ENCODE measurements at places on chromosomes 11 and 22. TPM values are rescaled to one million over a fixed set of nuclear protein-coding genes. Genes with fewer than 3 reads are reported as not detected.

- DNase-seq = no peak
These were observed 129.8 kb downstream of the MRTFA start for GRCh38 chr22:40506762-40507161.

GRCh38 chr11:72012897-72013721, 14.4 kb downstream of the IL18BP start:
- no peak for DNase-seq

DNA sequence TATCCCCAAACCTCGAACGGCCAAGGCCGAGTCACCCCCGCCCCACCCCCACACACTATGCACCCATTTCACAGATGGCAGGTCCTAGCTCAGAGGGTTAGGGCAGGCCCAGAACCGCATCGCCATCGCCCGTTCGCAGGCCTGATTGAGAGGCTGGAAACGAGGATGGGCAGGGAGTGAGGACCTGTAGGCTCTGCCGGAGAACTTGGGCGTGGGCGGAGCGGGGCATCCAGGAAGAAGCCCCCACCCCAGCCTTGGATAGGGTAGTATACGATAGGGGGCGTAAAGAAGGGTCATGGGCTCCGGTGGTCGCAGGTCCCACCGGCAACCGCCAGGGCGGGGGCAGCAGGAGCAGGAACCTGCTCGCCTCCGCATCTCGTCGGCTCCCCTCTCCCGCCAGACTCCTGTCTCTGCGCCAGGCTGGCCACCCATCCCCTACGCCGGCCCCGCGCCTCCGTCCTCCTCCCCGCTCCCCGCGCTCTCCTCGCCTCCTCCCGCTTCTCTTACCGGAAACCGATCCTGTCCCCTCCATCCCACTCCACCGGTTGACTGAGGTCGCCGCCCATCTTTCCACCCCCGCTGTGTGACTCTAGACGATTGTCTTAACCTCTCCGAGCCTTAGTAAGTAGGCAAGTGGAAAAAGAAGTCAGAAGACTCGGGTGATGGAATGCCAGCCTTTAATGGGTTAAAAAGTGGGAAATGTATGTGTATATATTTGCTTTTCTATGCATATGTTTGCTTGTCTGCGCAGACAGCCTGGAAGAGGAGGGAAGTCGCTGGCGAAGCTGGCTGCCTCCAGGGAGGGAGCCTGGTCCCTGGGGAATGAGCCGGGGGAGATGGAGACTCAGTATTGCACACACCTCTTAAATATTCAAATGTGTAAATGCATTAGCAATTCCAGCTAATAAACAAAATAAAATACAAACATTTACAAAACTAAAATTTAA, 52.8 kb downstream of the CYTH4 start:
- DNase-seq = no peak

- peak; percentile 42 for DNase-seq
These were observed 82.9 kb downstream of the KIRREL3 start for GRCh38 chr11:126917531-126918204.

- DNase-seq = no peak
These were observed 22.4 kb upstream of the MPPED2 start for GRCh38 chr11:30608534-30608933.

DNA sequence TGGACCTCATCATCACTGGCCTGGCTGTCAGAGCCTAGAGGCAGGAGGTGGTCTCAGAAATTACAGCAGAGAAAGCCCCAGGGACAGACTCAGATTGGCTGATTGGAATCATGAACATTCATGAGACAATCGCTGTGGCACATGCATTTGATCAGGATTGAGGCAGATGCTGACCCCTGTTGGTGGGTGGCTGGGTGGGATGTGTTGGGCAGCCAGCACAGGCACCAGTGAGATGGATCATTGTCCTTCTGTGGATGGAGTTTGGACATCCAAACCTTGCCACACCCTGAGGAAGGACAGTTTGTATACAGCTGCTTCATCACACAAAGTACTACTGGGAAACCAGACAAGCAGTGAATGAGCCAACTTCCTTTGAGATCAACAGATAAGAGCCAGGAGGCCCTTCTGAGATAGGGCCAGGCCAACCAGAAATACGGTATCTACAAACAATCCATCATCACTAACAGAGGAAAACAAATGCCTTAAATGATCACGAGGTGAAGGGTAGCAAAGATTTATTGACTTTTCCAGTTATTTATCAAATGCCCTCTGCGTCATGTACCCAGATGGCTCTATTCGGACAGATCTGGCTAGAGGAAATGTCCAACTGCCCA, 17.3 kb downstream of the COMMD9 start:
- no peak for DNase-seq

GRCh38 chr11:13222285-13222684, 55.3 kb upstream of the BMAL1 start:
- no peak for DNase-seq

TH gene
- total RNA-seq = not detected

- no peak for DNase-seq
These were observed 21.7 kb upstream of the SMCO4 start for GRCh38 chr11:93564895-93565294.

CBX7 gene
- 13.5 TPM for total RNA-seq

GRCh38 chr22:36781656-36782627, 6.0 kb upstream of the IFT27 start:
- DNase-seq = peak; percentile 94

DNA sequence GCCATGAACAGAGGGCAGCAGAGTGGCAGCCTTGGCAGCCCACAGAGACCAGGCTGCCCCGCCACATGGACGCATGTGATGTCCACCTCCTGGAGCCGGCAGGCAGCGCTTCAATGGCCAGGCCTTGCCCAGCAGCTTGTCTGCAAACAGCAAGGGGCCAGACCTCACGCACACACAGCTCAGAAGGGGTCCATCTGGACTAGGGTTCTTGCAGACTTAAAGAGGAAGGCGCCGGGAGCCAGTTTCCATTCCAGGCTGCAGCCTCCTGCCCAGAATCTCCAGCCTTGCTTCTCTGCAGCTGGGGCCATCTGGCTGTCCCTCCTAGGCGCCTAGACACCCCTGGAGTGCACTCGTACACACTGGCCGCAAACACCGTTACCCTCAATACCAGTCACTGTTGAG, 91.9 kb upstream of the TMEM45B start:
- DNase-seq = no peak

DNA sequence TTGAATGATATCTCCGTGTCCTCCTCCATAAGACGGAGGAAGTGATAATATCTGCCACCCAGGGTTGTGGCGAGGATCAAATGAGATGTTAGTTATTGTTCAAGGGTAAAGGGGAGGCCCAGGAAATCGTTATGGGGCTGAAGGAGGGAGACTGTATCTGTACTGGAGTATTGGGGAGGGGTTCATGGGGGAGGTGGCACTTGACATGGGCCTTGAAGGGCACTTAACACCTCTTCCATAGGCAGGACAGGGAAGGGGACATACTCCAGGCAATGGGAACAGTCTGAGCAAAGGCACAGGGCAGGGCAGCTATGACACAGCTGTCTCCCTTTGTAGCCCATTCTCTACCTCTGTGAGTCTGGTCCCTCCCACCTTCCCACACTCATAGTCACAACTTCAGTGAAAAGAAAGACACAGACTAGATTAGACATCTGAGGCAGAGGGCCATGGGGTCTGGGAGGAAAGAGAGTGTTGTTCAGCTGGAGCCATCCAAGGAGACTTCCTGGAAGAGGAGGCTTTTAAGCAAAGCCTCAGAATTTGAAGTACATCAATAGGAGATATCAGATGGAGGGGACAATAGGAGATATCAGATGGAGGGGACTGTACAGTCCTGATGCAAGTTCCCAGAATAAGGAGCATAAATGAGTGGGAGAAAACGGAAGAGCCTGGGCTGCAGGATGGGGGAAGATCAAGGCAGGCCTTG, 15.8 kb upstream of the DGKZ start:
- DNase-seq = peak; percentile 55

DNA sequence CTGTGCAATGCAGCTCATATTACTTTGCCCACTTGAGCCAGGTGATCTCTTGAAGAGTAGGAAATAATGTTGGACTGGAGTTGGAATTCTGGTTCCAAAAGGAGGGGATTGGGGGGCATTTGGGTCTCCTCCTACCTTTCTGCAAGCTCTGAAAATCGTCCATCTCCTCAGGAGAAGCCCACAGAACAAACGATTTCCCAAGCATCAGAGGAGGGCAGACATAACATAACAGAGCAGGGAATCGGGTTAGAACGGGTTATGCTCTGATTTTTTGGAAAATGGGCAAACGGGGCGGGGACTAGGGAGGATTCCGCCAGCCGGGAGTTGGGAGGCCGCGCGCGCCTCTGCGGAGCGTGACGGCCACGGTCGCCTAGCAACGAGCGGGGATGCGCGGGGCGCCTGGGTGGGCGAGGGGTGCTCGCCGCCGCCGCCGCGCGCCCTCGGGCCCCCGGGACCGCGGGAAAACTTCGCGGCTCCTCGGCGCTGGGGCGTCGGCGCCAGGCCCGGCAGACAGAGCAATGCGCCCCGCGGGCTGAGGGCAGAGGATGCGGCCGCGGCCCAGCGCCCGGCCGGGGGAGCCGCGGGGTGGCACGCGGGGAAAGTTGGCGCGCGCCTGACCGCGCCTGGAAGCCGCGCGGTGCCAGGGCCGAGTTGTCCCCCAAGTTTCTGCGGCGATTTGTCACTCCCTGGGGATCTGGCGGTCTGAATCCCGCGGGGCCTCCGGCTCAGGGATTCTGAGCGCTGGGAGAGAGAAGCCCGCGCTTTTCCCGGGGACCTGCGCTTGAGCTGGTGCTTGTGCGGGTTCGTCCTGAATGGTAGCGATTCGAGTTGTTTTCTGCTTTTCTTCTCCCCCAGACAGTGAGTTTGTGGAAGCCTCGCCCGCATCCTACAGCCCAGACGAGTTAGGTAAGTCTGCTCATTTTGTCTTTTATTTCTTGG, 27.8 kb upstream of the AMOTL1 start:
- DNase-seq = no peak

ACRV1 gene
- not detected for total RNA-seq

DNA sequence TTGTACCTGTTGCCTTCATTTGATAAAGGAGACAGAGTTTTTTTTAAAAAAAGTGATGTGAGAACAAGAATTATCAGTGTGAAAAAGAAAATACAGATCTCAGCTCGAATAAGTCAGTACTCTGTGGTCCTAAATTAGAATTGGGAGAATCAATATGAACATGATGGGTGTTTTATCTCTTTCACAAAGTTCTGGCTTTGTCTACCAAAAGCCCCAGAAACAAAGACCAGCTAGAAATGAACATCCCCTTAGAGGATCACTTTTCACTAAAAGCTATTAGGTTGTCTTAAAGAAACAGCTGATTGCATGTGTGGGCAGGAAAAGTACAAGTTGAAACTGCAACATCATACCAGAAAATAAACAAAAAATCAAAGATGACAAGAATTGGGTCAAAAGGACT, 8.4 kb upstream of the ST14 start:
- DNase-seq = no peak

- no peak for DNase-seq
These were observed 34.5 kb downstream of the C11orf65 start for GRCh38 chr11:108432783-108433182.

- DNase-seq = peak; percentile 82
These were observed 1.7 kb upstream of the SCO2 start for GRCh38 chr22:50526834-50527801.

LIF gene
- 304 TPM for total RNA-seq

- no peak for DNase-seq
These were observed 3.6 kb downstream of the MLC1 start for GRCh38 chr22:50081426-50082196.

- no peak for DNase-seq
These were observed 107.5 kb downstream of the TENM4 start for GRCh38 chr11:79333355-79333754.

DNA sequence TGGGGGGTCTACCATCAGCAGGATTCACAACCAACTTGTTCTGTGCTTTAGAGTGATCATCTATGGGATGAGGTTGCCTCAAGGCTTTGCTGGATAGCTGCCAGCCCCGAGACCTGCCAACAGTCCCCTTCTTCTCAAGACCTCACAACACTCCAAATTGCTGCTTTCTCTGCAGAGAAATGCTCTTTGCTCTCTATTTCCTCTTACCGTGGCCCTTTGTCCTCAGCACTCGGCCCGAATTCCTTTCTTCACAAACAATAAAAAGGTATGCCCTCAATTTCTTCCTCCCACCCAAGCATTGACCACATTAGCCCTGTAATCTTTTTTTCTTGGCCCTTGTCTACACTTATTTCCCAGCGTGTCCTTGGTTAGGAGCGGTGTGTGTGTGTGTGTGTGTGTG, 147.4 kb upstream of the SNX19 start:
- no peak for DNase-seq

MRPL16 gene
- total RNA-seq = 76.5 TPM

DNA sequence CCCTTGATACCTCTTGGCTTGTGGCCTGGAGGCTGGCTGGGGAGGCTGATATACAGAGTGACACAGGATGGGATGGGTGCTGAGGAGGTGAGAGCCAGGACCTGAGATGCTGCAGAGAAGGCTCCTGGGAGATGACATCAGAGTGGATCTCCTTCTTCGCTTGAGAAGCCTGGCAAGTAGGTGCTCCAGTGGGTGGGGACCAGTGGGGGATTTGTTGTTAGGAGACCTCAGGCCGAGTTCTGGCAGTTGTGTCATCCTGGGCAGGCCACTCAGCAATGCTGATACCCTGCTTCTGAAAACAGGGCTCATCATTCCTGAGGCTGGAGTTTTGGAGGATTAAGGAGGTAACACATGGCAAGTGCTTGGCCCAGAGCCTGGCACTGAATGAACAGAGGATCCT, 1.9 kb upstream of the NDUFV1 start:
- no peak for DNase-seq

DNA sequence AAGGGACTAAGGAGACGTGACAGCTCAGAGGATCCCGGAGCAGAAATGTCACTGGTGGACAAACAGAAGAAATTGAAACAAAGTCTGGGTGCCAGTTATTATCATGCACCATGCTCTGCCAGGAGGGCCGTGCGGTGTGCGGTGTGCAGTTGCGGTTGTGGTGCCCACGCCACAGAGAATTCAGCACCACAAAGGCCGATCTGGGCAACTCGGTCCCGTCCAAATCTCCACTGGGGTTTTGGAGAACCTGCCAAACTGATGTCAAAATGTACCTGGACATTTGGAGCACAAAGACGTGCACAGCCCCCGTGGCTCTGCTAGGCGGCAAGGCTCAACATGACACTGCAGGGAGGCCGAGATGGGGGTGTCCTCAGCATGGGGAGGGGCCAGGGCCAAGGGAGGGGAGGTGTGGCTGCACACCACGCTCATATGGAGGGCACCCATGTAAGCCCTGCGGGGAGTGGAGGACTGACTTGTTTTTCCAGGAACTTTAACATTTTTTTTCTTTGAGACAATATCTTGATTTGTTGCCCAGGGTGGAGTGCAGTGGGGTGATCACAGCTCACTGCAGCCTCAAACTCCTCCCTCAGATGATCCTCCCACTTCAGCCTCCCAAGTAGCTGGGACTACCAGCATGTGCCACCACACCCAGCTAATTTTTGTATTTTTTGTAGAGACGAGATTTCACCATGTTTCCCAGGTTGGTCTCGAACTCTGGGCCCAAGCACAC, 39.4 kb downstream of the GNB1L start:
- peak; percentile 37 for DNase-seq

- no peak for DNase-seq
These were observed 171.5 kb downstream of the FAT3 start for GRCh38 chr11:92396133-92396532.

ZNF280B gene
- 2.7 TPM for total RNA-seq
